Activated naive CD4-positive, alpha-beta T cell treated with Interleukin-2 at 50 U/mL for 16 hours (primary cell): ENCODE measurements at places on chromosomes 2 and 18.

DNA sequence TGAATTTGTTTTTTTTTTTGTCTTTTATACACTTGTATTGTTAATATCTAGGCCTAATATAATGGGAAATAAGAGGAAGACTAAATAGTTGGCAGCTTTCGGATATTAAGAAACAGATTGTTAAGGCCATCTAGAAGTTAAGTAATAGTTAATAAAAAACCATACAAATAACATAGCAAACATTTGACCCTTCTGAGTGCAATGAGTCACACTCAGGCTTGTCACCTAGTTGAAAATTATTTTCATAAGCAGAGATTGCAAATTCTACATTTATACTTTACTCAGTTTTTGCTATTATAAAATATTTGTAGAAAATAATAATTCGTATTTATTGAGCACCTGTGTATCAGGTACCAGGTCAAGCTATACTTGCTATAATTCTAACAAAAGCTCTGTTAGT is 2.4 kb downstream of the NUP35 start:
- no peak for DNase-seq

GRCh38 chr18:6797171-6797570 is 67.7 kb downstream of the ARHGAP28 start:
- no peak for DNase-seq

DNA sequence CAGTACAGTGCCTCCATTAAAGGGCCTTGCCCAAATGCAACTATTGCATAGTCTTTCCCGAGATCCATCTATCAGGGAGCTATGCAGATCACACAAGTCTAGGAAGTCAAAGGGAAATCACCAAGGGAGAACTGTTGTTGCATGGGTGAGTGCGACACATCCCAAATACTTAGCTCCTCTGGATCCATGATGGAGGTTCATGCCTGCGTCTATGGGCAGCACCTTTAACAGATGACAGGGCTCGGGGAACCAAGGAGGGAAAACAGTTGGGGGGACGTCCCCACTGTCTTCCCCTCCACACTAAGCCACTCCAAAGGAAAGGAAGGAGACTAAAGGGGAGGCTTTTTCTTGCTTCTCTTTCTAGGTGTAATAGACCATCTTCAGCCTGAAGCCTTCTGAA is 552.8 kb upstream of the PKDCC start:
- DNase-seq = no peak

DNA sequence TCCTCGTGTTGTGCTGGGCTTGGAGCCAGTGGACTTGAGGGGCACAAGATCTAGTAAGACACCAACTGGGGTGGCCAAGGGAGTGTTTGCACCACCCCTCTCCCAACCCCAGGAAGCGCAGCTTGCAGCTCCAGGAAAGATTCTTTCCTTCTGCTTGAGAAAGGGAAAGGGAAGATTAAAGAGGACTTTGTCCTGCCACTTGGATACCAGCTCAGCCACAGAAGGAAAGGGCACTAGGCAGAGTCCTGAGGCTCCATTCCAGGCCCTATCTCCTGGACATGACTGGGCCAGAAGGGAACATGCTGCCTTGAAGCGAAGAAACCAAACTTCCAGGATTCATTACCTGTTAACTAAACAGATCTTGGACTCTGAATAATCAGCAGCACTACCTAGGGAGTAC is 44.9 kb upstream of the UGP2 start:
- no peak for DNase-seq

- DNase-seq = no peak
These were observed 54.8 kb downstream of the KIAA2012 start for GRCh38 chr2:202127687-202128331.

DNA sequence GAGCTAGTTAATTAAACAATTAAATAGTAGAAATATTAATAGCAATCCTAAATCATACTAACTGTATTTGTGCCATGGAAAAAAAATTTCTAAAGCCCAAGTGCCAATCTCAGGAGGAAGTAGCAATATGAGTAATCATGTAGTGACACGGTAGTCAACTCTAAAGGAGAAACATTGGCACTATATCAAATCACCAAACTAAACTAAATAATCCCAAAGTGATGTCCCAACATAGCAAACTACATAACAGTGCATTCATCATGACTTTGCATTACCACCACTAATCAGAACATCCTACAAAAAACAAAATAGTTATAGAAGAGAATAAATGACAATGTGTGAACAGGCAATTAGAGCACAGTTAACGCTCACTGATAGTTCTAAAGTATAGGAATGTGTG is 195.1 kb downstream of the EXOC6B start:
- DNase-seq = no peak

GRCh38 chr2:96260387-96261260 is 5.2 kb downstream of the TMEM127 start:
- DNase-seq = peak; percentile 16

DNA sequence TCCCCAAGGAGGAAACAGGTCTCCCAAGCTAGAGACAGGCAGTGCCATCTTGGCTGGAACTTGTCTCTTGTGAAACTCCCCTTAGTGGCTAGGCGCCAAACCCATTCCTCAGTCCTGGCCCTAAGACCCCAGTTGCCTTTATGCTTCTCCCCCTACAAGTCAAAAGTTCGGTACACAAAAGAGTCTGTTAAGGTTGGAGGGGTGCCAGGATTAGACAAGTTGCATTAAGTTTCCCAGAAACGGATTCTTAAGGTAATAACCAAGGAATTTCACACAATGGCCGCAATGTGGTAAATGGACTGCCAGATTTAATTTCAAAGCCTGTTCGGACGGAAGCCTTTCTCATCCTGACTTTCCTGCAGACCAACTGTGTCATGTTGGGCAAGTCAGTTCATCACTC is 80.7 kb downstream of the CCBE1 start:
- DNase-seq = no peak

DNA sequence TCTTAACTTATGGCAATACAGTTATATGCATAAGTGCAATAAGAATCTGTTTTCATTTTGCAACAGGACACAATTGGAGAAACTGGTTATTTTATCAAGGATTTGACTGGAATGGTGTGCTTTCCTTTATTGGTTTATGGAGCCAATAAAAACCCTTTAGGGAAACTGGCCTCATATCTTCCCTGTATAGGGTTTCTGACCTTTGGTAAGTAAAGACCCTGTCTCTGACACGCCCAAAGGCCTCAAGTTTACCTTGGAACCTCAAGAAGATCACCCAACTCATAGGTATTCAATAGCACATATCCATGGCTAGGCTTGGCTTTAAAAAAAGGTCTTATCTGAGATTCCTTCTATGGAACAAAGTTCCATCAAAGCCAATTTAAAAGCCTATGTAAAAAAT is 11.2 kb downstream of the HAAO start:
- DNase-seq = no peak

- DNase-seq = no peak
These were observed 94.5 kb downstream of the SH3RF3 start for GRCh38 chr2:109223490-109223889.

DNA sequence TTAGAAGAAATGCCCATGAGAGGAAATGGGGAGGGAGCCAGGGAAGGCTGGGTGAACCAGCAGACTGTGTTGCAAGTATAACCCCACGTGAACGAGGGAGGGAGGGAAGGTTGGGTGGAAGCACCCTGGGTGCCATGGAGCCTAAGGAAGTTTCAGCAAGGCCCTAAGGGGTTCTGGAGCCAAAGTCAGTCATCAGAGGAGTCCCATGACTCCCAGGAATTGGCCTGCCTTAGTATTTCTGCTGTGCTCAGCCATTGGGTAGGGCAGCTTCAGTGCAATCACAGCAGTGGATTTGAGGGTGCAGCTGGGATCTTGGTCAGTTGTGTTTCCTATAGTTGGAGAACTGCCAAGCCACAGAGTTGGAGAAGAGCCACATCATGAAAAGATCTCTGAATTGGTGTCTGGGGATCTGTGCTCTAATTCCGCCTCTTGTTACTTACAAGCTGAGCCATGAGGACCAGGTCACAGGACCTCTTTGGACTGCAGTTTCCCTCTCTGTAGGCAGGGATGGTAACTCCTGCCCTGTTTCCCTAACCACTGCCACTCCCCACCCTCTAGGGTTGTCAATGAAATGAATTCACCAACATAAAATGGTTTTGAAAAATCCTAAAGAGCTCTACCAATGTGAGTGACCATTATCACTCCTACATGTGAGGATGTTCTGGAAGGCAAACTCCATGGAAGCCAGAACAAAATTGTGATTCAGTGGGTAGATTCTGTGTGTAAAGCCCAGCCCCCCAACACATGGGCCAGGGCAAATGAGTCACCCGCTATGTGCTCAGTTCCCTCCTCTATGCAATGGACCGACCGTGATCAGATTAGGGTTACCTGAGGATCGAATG is 108.9 kb downstream of the CLIP4 start:
- DNase-seq = no peak

DNA sequence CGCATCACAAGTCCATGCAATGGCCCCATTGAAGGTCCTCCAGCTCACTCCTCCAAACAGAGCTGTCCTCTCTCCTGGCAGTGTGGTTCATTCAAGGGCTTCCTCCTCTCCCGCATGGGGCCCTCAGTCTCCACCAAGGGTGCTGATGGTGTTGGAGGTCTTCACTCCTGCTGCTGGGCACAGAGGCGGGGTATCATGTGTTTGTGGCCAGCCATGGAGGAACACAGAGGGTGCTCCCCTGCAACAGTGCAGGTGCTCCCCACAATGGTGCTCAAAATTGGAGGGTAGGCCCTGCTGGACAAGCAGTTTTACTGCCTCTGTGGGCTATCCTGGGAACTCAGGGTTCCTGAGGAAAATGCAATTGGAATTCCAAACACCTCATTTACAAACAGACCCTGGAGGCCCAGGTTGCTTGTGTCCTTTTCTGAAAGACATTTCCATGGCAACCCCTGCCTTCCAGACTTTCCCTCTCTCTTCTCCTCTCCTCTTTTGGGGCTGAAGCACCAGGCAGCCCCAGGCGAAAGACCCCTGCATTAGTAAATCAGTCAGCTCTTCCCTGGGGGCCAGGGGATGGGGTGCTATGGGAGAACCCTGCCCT is 256.0 kb downstream of the HAUS1 start:
- no peak for DNase-seq

- no peak for DNase-seq
These were observed 94.9 kb upstream of the ITGA6 start for GRCh38 chr2:172332507-172332906.
